Muscle of arm (tissue), 14 donors: ENCODE measurements at places on chromosomes 11 and 22.

- no peak for DNase-seq
Observed at GRCh38 chr22:20566420-20567260, 59.2 kb downstream of the MED15 start.

- no peak for DNase-seq
Observed at GRCh38 chr11:12389676-12390657, 12.6 kb downstream of the PARVA start.

- DNase-seq: no peak
Observed at GRCh38 chr11:120420572-120420971, 84.4 kb downstream of the ARHGEF12 start.

- no peak for DNase-seq
Observed at GRCh38 chr11:72655014-72655413, 19.2 kb downstream of the PDE2A start.

- no peak for DNase-seq
Observed at GRCh38 chr22:29208879-29209623, 3.4 kb downstream of the EMID1 start.

DNA sequence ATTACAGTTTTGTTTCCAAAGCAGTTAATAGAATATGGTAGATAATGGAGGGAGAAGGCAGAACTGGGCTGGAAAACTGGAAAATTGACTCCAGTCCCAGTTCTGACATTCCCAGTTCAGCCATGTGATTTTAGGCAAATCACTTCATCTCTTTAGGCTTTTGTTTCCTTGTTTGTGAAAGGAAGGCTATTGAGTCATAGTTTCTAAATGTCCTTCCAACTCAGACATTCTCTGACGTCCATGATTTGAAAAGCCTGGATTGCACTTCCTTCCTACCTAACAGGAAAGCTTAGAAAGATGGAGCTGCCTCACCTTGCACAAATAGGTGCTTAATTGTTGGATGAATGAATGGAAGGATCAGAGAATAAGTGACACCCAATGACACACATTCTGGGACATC lies 19.8 kb upstream of the GALNT18 start:
- no peak for DNase-seq

GRCh38 chr11:122758974-122759373 lies 79.3 kb upstream of the CRTAM start:
- no peak for DNase-seq

GRCh38 chr22:27687984-27688545 lies 113.5 kb downstream of the MN1 start:
- no peak for DNase-seq

DNA sequence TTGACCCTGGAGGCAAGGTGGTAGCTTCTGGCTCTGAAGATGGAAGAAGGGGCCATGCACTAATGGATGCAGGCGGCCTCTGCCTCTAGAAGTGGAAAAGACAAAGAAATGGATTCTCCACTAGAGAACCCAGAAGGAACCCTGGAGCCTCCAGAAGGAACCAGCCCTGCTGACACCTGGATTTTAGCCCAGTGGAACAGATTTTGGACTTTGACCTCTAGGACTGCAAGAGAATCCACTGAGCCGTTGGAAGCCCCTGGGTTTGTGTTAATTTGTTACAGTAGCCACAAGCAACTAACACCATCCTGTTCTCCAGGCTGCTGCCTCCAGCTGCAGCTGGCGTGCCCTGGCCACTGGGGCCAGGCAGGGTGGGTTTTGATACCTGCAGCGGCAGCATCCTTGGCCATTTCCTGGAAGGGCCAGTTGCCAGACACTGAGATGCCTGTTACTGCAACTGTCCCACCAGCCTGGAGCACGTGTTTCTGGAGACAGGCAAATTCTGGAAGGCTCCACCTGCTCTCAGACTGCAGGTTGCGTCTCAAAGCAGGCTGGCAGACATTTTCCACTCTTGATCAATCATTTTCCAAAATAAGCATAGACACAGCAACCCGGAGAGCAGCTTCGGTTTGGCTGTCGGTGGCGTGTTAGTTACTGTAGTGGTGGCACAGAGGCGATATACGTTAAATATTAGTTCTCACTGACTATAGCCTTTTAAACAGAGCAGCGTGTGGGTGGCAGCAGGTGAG lies 76.8 kb upstream of the PARVG start:
- DNase-seq: no peak

DNA sequence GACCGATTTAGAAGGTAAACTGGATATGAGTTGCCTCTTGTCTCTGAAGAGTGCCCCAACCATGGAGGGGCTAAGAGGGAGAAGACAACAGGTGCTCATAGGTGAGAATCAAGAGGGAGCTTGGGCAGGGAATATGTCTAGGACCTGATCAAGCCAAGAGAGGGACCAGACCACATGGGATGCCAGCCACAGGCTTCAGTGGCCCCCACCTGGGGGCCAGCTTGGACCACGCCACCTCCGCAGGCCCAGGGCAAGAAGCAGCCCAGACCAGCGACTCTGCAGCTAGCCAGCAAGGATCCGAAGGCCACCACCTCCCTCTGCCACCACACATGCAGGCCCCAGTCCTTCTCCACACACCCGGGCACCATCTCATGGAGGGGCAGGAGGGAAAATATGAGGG lies 92.5 kb upstream of the LDLRAD3 start:
- DNase-seq: no peak

GRCh38 chr11:66012371-66012945 lies 650 bp downstream of the CST6 start:
- no peak for DNase-seq
